AG09309 (cell line): ENCODE measurements at places on chromosomes 12 and 14.

GRCh38 chr14:93073910-93074769 is 41.6 kb downstream of the ITPK1 start:
- DNase-seq: no peak

DNA sequence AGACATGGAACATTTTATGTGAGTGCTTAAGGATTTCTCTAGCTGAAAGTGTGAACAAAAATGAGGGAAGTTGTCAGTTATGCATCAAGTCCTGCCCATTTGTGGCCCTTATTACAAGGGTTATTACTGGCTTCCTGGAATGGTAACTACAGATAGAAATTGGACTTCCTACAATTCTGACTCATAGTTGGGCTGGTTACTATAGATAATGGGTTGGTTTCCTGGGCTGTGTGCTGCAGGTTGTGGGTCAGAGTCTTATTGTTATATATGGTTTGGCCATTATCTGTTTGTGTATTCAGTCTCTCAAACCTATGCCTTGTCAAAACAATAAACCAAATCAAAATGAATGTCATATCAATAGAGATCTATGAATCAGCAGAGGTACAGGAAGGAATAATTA is 313.7 kb downstream of the ADAMTS20 start:
- no peak for DNase-seq

- DNase-seq: no peak
Observed at GRCh38 chr14:52701223-52701622, 5.8 kb upstream of the PSMC6 start.

DNA sequence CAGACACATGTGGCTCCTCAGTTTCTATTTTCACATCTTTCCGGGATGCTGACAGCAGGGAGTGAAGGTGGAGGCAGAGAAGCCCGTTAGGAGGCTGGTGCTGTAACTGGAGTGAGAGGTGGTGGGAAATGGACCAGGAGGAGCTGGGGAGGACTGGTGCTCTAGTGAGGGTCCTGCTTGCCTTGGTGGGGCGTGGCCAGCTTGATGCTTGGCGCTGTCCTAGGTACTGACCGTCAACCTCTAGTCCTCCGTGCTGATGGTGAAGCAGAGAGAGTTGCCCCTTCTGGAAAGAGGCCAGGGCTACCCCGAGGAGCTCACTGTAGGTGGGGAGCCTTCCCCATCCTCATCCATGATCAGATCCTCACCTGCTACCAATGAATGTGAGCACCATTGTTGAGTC is 1.4 kb downstream of the TRMT61A start:
- no peak for DNase-seq

DNA sequence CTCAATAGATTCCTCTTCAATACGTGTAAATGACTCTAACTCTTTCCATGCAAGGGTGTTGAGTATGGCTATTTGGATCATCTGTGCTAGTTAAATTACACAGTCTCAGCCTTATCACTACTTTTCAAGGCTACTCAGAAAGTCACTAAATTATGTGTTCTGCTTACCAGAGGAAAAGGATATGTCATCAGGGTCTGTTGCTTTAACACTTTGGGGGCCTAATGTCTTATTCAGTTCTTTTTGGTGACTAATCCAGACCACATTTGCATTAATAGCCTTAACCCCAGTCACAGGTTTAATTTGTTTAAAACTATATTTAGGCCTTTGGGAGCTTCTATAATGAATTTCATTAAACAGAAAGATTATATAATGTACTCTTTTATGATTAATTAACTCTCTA is 649.3 kb downstream of the RPS29 start:
- DNase-seq: no peak

DNA sequence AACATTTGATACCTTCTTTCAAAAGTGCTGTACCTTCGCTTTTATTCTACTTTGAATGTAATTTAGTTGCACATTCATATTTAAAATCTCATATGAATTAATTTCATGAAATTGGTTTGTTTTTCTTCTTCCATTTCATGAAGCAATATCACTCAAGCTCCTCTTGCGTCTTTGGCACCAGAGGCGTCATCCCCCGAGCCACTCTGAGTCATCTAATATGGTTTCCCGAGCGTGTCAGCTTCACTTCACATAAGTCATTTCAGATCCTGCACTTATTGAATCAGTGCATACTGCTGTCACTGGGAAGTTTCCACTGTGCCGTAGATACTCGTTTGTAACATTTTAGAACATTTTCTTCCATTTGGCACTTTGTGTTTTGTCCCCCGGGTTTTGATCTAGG is 105.6 kb downstream of the SLC25A47 start:
- no peak for DNase-seq
